ENCODE measurements at places on chromosomes 1 and 21. TPM values are rescaled to one million over a fixed set of nuclear protein-coding genes. Genes with fewer than 3 reads are reported as not detected.

Gene OR6N1
- total RNA-seq, result not detected

GRCh38 chr1:186139115-186139514 is 235.9 kb downstream of the TPR start:
- no peak for DNase-seq

DNA sequence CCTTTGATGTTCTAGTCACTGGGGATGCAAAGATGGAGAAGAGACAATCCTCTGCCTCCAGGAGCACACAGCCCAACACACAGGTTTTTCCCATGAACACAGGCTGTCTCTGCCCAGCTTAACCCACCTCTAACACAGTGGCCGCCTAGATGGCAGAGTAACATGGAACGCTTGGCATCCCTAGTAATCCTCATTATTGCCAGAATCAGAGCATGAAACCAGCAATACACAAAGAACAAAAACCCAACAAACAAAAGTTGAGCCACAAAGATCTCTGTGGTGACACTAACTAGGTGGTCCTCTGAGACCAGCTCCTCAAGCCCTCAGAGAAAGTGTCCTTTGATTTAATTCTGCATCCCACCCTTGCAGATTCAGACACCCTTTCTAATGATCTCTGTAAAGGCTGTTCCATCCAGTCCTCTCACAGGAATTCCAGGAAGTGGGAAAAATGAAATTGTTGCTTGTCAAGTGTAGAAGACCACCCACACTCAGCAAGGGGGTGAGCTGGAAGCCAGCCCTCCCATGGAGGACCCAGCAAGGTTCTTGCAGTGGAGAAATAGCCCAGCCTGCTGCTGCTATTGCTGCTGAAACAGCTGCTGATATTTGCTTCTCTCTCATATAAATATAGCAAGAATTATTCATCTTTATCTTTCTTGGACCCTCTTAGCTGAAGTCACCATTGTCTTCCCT is 7.4 kb upstream of the ATP2B4 start:
- no peak for DNase-seq

GRCh38 chr1:222845763-222846162 is 30.9 kb downstream of the DISP1 start:
- DNase-seq, result no peak

Gene KCNN3
- 2.7 TPM for total RNA-seq

DNA sequence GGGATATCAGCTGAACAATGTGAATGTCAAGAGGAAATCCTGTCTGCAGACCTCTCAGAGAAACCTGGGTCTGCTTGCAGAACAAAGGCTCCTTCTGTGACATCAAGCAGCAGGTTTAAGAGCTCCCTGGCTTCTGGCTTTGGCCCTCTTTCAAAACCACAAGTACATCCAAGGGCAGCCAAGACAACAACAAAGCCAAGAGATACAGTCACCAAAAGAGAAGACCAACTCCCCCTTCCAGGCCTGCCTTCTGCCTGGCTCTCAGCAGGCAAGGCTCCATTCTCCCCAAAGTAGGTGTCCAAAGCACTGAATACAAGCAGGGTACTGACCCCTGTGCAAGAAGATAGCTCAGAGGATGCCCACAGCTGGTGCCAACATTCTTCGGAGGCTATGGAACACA is 11.5 kb downstream of the BCAR3 start:
- no peak for DNase-seq

DNA sequence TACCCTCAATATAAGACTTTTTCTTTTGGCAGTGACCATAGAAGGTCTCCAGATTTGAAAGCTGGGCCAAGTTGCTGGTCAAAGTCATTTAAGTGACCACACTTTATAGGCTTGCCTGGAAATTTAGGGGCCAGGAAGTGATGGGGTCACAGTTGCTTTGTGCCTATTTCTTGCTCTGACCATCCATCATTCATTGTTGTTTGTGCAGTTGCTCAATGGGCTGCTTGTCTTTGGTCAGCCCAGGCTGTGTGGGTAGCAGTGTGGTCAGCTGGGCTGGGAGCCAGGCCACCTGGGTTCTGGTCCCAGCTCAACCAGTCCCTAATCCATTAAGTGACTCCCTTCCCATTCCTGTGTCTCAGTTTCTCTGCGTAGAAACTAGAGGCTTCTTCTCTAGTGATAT is 2.1 kb upstream of the OTUD7B start:
- DNase-seq, result no peak

Gene NEGR1
- 5.0 TPM for total RNA-seq

GRCh38 chr1:75394386-75395139 is 216.4 kb downstream of the SLC44A5 start:
- no peak for DNase-seq

- DNase-seq, result no peak
Observed at GRCh38 chr1:106768501-106768900, 288.0 kb upstream of the PRMT6 start.

Gene CRNN
- not detected for total RNA-seq

DNA sequence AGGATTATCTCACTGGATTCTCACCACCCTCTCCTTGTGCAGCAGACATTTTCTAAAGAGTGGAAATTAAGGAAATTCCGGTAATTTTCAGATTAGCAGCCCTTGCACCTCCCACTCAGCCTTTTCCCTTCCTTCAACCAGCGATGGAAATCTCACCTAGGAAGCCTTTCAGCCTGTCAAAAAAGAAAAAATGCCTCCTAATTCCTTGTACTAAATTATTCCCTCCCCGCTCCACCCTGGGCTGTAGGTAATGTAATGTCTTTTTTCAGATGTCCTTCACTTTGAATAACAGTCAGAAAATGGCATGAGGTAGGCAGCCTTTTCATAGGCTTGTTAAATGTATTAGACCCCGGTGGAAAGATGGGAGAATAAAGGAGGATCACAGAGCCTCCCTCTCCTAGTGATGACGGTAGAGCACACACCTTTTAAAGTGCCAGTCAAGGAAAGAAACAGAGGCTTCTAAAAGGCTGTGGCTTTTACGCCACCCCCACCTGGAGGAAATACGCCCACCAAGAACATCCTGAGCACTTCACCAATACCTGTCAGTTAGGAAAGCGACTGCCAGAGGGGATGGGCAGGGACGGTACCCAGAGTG is 62.8 kb upstream of the NEK2 start:
- DNase-seq, result no peak

DNA sequence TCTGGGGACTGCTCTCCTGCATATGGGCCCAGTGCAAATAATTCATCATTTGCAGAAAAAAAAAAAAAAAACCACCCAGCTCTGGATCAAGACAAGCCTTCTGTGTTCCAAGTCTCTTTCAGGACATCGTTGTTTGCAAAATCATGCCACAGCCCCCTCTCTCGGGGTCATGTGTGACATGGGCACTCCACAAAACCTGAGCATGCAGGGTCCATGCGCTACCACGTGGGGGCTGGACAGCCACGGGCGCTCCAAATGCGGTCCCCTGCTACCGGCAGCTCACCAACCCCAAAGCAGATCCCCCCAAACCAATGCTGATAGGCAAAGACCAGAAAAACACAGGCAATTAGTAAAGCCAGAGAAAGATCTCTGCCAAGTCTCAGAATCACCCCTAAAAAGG is 17.6 kb downstream of the NPHP4 start:
- no peak for DNase-seq

GRCh38 chr1:197393772-197394171 is 125.7 kb downstream of the CRB1 start:
- no peak for DNase-seq

DNA sequence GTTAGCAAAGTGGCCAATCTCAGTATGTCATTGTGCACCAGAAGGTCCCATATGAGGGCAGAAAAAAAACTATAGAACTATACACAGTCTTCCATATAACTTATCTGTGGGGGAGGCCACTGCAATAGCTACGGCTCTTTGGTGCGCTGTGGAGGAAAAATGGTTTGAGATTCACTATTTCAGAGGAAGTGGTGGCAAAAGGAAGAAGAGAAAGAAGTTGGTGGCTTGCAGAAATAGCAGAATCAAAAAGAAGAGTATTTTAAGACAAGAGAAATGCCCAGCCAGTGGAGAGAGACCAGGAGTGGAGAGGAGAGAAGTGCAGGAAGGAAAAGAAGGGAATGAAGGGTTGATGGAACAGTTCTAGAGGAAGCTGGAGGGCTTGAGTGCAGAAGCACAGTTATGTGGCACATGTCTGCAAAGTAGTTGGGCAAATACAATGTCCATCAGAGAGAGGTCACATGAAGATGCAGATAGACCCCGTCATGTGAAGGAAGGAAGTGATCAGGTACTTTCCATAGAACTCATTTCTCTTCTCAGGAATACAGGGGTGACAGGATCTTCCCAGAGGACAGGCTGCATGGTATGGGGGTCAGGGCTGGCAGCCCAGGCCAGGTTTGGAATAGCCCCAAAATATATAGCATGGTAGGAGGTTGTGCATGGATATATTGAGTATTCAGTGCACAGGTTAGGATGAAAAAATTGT is 64.6 kb downstream of the RUNX1 start:
- DNase-seq, result no peak
